Natural killer cell treated with Interleukin-12 subunit alpha and Interleukin-12 subunit beta and Interleukin-15 and Interleukin-18, amount 100 ng/mL, for 72 hours (primary cell): ENCODE measurements at places on chromosomes 12 and 14.

GRCh38 chr14:74205882-74206281 lies 33.4 kb upstream of the VSX2 start:
- DNase-seq, result no peak

- no peak for DNase-seq
Measured at GRCh38 chr14:95227279-95227860, 70.0 kb upstream of the DICER1 start.

GRCh38 chr12:110371408-110372055 lies 32.0 kb downstream of the ANAPC7 start:
- no peak for DNase-seq

- no peak for DNase-seq
Measured at GRCh38 chr12:47715877-47716548, 9.3 kb downstream of the ENDOU start.

- no peak for DNase-seq
Measured at GRCh38 chr12:80199931-80200330, 100.6 kb downstream of the OTOGL start.

- no peak for DNase-seq
Measured at GRCh38 chr12:53999559-54000115, 324 bp upstream of the HOXC9 start.

GRCh38 chr14:34450542-34450915 lies 11.5 kb downstream of the SPTSSA start:
- DNase-seq, result no peak

DNA sequence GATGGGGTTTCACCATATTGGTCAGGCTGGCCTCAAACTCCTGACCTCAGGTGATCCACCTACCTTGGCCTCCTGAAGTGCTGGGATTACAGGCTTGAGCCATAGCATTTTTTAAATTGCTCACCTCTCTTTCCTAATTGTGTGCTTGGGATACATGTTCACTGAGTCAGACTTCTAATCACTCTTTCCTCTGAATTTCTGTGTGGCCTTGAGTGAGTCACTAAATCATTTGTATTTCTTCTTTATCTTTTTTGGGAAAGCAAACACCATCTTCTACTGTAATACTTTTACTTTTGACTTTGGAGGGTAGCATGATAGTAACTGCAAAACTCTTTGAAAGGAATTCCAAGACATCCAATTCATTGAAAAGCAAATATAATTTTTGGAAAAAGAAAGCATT lies 60.8 kb downstream of the FLRT2 start:
- no peak for DNase-seq

- DNase-seq, result no peak
Measured at GRCh38 chr14:102828151-102828550, 50.9 kb downstream of the TRAF3 start.

DNA sequence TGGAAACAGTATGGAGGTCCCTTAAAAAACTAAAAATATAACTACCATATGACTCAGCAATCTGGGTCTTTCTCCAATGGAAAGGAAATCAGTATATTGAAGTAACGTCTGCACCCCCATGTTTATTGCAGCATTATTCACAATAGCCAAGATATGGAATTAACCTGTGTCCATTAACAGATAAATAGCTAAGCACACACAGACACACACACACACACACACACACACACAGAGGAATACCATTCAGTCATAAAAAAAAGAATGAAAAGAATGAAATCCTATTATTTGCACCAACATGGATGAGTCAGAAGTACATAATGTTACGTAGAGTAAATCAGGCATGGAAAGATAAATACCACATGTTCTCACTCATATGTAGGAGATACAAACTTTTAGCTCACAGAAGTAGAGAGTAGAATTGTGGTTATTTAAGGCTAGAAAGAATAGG lies 4.7 kb downstream of the KLRK1 start:
- no peak for DNase-seq

GRCh38 chr12:98388126-98388525 lies 127.3 kb upstream of the TMPO start:
- DNase-seq, result no peak

GRCh38 chr12:48970702-48971334 lies 717 bp downstream of the WNT10B start:
- no peak for DNase-seq

GRCh38 chr12:132624910-132625630 lies 6.5 kb downstream of the P2RX2 start:
- no peak for DNase-seq

- no peak for DNase-seq
Measured at GRCh38 chr12:75779891-75780496, 251.6 kb downstream of the PHLDA1 start.

DNA sequence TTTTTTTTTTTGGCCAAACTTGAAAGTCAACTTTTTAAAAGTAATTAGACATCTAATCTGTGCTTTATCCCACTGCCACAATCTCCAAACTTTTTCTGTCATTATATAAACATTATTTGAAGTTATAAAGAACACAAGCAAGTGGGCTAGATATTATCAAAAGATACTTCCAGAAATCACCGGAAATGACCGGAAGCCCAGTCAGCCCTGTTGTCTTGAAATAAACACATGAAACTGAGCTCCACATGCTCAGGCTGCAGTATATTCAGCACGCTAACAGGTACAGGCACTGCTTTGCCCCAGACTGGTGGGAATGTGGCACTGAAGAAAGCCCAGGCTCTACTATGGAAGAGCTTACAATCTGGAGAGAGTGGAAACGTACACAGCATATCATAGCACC lies 158.9 kb upstream of the PLEKHG7 start:
- DNase-seq, result no peak

- DNase-seq, result no peak
Measured at GRCh38 chr12:96183734-96184370, 10.3 kb upstream of the ELK3 start.

DNA sequence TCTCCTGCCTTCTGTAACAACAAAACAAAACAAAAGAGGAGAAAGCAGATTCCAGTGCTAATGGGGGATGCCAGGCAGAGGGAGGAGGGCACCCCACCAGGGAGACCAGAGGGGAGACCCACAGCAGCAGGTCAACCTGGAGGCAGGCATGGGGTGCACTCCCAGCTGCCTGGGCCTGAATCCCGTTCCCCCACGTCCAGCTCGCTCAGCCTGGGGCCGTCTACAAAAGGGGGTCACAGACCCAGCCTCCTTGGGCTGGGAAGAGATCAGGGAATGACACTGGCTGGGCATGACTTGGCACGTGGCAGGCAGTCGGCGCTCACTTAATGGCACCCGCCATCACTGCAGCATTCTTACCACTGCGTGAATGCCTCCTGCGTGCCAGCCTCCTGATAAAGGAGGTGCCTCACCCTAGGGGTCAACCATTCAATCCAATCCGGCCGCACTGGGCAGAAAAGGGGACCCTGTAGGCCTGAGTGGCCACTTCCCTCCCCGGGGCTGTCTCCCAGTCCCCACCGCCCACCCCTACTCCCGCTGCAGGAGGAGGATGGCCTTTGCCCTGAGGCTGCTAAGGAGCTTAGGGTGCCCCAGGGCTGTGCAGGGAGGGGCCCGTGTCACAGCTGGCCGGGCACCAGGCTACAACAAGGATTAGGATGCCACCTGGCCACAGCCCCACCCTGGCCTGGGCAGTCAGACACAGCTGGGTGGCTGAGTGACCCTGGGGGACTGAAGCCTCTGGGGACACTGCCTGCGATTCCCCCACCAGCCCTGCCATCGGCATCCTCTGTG lies 87.5 kb downstream of the NCOR2 start:
- no peak for DNase-seq

GRCh38 chr12:58270966-58271705 lies 329.8 kb downstream of the ATP23 start:
- no peak for DNase-seq

- no peak for DNase-seq
Measured at GRCh38 chr12:64457032-64457431, 5.1 kb downstream of the TBK1 start.

GRCh38 chr14:42140831-42141279 lies 534.2 kb downstream of the LRFN5 start:
- DNase-seq, result no peak

GRCh38 chr14:101333335-101334280 lies 227.7 kb upstream of the DIO3 start:
- DNase-seq, result no peak

DNA sequence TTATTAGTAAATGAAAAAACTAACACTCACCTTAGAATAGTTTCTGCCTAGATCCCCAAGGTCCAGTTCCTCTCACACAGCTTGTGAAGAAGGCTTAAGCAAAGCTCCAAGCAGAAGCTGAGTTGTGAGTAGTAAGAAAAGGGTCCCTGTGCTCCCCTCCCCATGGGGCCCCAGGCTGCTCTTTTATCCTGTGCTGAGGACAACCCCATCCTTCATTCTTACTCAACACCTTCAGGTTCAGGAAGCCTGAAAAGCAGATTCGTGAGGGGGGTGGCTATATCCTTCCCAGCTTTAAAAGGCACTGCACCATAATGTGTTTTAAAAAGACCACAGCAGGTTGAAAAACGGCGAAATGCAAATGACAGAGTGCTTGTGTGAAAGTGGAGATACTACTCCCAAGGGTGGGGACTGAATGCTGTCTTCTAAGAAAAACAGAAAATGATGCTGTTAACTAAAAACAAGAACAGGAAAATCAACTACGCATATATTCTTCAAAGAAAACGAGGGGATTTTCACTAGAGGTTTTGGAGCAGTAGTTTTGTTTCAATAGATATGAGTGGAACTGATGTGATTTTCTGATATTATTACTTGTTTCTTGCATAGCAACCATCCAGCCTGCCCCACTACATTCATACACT lies 182.7 kb downstream of the KTN1 start:
- no peak for DNase-seq

GRCh38 chr14:75764020-75764419 lies 103.0 kb downstream of the TTLL5 start:
- no peak for DNase-seq

- no peak for DNase-seq
Measured at GRCh38 chr12:132404951-132405741, 75.8 kb upstream of the GALNT9 start.

DNA sequence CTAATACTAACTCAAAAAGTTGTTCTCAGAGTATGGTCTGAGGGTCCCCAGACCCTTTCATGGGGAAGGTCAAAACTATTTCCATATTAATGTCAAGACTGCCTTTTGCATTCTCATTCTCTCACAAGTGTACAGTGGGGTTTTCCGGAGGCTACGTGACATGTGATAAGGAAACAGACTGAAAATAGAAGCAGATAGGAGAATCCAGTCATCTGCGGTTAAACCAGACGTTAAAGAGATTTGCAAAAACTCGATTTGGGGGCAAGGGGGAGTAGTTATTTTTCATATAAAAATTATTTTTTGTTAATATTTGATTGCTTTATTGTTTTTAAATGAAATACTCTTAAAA lies 1.0 kb upstream of the NAP1L1 start:
- DNase-seq, result no peak

DNA sequence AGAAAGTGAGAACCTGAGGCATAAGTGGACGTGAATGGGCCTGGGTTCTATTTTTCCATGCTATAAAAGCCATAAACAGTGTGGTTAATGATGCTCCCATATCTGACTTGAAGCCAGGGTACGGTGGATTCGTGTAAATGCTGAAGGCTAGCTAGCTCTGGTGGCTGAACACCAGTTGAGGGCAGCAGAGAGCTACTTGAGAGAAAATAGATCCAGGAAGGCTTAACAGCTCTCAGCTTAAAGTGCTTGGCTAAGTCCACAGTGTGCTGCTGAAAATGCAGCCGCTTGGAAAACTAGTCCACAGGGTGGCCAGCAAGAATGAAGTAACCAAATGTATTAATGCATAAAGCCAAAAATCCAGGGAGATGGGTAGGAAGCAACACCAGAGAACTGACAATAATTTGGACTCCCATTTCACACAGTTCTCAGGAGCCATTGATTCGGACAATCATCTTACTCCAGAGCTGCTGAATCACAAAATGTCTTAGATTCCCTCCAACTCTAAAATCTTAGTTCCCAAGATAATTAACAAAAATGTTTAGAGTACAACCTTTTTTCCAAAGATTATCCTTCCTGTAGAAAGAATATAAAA lies 15.0 kb upstream of the FOXG1 start:
- DNase-seq, result no peak

DNA sequence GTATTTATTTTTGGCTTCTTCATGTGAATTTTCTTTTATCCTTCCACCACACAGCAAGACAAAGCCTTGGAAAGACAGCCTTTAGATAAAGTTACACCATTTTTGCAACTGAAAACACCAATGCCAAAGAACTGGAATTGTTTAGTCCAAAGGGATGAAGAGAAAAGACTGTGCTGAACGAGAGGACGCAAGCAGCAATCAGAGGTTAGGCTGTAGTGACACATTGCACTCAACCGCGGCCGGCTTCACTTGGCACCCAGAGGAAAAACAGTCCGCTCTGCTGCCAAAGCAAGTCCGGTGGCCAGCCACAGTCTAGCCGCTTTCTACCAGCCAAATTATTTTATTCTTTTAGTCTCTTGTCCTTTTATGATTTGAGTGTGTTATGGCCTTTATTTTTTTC lies 49.1 kb upstream of the KCNJ8 start:
- DNase-seq, result no peak

GRCh38 chr12:126040307-126040706 lies 975.1 kb downstream of the AACS start:
- no peak for DNase-seq

- DNase-seq, result peak; percentile 44
Measured at GRCh38 chr14:100588671-100589070, 1.5 kb upstream of the BEGAIN start.

GRCh38 chr14:34355584-34356263 lies 106.3 kb downstream of the SPTSSA start:
- DNase-seq, result no peak

DNA sequence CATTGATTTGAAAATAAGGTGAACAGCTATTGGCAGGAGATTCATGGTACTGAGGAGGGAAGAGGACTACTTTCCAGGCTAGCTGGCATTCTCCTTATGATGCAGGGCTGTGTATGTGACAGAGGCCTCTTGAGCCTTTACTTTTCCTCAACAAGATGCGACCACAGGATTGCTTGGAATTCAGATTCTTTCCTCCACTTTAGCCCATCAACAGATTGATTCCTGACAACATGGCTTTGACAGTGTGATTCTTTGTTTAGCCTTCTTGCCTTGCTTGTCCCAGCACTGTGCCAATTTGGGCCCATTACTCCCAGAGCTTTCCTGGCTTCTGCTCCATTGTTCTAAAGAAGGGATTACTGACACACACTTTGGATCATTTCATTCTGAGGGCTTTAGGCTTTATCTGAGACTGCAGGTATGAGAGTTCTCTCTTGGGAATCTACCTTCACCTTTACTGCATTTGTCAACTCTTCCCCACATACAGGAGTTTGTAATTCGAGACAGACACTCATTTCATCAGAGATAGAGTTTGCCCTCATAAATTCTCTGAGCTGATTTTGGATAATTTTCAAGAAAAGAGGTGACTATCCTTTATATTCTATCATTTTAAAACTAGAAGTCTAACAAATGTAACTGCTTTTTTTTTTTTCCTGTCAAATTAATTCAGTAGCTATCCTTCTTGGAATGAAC lies 206.4 kb upstream of the GZMB start:
- DNase-seq, result no peak

GRCh38 chr12:114668151-114668885 lies 15.7 kb downstream of the TBX3 start:
- no peak for DNase-seq
